ENCODE measurements at places on chromosomes 5 and 9.
A peak's percentile ranks its signal among the peaks of the same experiment; 100 is the strongest.

- no peak for DNase-seq
Measured at GRCh38 chr5:166117072-166118066, 2174.1 kb upstream of the WWC1 start.

- no peak for DNase-seq
Measured at GRCh38 chr5:36662291-36662851, 56.0 kb downstream of the SLC1A3 start.

DNA sequence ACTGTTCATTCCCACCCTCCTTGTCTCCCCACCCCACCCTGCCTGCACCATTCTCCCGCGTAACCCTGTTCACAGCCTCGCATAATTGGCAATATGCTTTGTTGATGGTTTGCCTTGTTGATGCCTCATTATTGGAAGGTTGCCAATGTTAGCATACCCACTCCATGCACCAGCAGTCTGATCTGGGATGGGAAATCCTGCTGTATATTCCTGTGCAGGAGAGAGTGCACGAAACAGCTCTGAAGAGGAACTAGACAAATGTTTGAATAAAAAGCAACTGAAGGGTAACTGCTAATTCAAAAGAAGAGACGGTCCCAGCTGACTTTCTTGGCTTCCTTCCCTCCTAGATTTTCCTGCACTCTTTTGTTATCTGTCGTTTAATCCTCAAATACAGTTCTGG is 271.7 kb upstream of the TLE4 start:
- no peak for DNase-seq

- DNase-seq: no peak
Measured at GRCh38 chr5:55855509-55855908, 4.4 kb downstream of the IL31RA start.

GRCh38 chr5:73447530-73448462 is 781 bp downstream of the FOXD1 start:
- peak; percentile 76 for DNase-seq

GRCh38 chr5:108911055-108911454 is 163.4 kb downstream of the FER start:
- DNase-seq: no peak

DNA sequence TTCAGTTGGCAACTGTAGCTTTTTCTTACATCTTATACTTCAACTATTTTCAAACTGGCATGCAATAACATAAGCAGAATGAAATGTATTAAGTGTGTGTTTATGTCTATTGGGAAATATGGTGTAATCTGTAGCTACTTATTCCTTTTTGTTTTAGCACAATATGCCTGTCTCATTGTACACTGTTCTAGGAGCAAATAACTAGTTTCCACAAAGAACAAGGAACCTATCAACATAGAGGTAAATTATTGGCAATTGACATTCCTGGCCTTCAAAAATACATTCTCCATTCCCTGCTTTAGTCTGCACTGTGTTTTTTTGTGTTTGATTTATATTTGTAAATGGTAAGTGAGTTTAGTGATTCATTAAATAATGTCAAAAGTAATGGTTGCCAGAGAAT is 75.7 kb downstream of the FBXL7 start:
- no peak for DNase-seq

DNA sequence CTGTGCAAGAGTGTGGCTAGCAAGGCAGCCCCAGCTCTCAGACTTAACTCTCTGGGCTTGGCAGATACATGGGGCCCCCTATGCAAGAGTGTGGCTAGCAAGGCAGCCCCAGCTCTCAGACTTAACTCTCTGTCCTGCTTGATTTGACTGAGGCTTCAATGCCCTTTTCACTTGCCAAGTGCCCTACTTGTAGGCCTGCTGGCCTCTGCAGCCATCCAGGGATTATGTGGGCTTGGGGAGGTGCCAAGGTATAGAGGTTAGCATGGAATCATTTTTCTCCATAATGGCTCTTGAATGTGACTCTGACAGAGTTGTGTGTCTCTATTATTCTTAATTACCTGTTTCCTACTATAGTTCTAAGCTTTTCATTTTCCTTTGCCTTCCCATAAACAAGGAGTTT is 115.5 kb upstream of the RUSC2 start:
- DNase-seq: no peak

GRCh38 chr9:78900500-78900899 is 603.6 kb downstream of the PSAT1 start:
- DNase-seq: peak; percentile 28

DNA sequence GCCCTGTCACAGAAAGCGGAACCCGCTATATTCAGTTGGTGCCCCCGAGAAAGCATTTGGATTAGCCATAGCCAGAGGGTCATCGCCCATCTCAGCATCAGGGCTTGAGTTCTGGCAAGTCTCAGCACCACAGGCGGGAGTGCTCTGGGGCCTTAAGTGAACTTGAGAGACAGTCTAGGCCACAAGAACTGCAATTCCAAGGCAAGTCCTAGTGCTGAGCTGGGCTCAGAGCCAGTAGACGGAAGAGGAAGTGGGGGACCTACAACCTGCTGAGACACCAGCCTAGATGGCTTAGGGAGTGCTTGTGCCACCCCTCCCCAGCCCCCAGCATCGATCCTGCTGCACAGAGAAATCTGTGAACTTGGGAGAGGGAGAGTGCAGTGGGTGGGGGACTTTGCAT is 594.9 kb downstream of the CCDC171 start:
- DNase-seq: no peak

DNA sequence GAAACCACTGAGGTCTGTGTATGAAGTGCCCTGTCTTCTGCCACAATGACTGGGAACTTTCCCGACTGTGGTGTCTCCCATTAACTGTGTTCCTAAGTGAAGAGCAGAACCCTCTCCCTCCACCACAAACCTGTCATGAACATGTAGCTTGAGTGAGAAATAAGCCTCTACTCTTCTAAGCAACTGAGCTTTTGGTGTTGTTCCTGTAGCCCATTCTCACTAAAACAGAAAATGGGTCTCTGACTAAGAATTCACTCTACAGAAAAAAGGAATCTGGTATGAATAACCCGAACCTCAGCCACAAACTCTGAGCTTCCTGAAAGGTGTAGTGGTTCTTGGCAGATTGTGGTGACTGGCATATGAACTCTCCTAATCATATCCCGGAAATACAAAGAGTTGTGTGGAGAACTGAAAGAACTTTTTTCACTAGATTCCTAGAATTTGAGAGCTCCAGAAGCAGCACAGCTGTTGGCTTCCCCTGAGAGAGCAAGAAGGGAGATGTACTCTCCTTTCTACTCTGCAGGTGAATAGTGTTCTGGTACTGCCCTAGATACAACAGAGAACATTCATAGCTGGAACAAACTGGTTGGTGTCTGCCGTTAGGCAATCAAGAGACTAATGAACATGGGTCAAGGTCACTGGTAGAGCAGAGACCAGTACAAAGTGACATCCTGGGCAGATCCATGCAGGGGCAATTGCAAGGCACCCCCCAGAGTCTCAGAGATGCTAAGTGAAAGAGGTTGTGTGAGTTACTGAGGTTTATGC is 283.8 kb downstream of the PDE4D start:
- no peak for DNase-seq

- DNase-seq: peak; percentile 85
Measured at GRCh38 chr5:79990598-79991507, at the start of gene MTX3. TSS of gene MTX3 (minus strand) at chr5:79991262. CDS start at chr5:79991238, 24 bp downstream.

DNA sequence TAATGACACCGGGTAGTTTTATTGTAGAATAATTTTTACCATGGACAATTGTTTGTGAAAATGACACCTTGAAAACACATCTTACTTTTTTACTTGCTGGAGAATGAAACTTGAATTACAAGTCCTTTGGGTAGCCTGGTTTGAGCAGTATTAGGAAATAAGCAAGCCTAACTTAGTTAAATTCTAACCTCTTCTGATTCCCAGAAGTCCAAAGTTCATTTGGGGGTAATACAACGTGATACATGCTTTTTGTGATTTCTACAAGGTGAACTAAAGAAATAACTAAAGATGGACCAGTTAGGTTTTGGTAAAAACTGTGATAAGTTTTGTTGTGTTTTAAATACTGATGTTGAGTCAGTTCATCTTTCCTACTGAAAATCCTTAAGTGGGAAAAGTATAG is 135.4 kb upstream of the DMRT1 start:
- no peak for DNase-seq

- DNase-seq: no peak
Measured at GRCh38 chr9:16901590-16901989, 31.1 kb upstream of the BNC2 start.

DNA sequence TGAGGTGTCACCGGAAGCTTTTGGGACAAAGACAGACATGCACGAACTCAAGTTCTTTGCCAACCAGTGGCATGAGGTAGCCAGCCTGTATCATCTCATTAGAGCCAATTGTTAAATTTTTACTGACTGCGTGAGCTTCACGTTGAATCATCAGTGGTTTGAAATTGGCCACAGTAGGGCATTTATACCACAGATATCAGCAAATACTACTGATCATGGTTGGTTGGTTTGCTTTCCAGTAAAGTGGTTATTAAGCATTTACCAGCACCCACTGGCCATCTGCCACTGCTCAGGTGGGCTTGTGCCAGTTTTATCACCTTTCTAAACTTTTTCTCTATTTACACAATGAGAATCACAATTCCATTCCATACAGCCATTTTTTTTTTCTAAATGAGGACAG is 28.4 kb upstream of the SHC3 start:
- no peak for DNase-seq

DNA sequence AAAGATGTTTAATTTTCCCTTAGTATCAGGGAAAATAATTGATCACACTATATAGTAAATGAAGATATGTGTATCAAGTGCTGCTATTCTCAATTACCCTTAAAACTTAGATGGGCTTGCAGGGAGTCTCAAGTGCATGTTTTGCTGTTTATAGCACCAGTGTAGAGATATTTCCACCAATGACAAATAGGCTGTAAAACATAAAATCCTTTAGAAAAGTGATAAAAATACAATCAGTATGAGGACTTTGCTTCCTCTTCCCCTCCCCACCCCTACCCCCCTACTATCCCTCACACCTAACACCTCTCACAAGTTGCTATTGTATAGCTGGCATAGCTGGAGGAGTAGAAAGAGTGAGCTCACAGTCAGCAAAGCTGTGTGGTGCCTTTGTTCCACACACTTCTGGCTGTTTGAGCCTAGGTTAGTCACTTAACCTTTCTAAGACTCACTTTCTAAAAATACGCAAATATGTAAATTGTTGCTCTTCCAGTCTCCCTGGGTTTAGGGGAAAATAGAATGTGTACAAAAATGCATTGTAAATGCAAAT is 93.1 kb downstream of the PDE4D start:
- DNase-seq: no peak

DNA sequence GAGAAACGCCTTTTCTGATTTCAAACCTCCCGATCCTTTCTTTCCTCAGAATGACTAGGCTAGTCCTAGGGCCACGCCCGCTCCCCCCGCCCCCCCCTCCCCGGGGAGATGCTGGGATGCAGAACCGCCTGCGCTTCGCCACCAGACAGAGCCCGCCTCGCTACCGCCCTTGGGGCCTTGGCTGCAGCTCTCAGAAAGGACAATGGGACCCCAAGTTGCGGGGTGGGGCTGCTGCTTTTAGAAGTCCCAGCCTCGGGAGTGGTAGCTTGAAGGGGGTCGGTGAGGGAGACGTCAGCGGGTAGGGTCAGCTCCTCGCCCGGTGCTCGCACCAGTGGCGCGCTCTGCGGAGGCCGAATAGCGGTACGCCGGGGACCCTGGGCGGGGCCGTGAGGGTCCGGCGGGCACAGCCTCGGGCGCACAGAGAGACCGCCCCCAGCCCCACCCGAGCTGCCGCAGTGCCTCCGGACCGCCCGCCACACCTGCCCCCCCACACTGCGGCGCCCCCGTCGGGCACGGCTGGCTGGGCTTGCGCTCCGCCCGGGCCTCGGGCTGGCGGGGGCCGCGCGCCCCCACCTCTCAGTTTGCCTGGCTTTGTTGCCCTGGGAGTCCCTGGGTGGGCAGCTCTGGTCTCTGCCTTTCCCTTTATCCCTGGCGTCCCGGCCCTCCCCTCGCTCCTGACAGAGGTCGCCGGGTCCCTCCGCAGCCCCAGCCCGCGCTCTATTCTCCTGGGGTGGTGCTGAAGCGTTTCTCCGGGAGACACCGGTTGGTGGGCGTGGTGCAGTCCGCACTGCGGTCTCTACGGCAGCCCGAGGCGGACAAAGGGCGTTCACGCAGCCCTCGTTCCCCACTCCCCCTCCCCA is 1.2 kb downstream of the MAP1B start:
- DNase-seq: peak; percentile 70

GRCh38 chr5:23260621-23261020 is 246.8 kb upstream of the PRDM9 start:
- no peak for DNase-seq

- no peak for DNase-seq
Measured at GRCh38 chr5:3105581-3105980, 354.1 kb upstream of the IRX2 start.

DNA sequence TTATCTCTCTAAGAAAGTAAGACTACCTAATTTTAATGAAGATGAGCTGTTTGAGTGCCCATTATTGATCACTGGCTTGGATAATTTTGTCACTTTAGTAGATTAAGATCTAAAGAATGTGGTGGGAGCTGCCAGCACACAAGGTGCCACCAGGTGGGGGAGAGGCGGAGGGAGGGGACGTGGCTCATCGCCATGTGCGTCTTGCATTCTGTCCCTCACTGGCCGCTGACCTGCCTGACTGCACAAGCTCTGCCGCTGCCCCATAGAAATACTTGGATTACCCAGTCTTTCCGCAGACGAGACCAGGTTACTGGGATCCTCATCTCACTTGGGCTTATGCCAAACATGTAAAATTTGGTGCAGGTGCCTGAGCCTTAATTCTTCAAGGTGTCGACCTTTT is 37.6 kb downstream of the RHOBTB3 start:
- no peak for DNase-seq

DNA sequence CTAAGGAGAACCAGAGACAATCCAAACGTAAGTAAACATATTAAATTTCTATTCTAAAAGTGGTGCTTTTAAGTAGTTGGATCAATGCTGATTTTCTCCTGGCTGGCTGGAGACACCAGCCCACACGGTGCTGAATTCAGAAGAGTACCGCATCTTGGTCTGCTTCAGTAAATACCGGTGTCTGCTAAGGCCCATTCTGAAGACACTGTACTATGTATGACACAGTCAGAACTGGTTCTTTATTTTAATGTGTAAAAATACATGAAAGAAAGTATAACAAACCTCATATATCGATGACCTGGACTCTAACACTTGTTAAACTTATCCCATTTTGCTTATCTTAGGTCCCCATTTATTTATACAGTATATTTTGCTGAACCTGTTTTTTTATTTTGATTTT is 32.8 kb downstream of the RAPGEF1 start:
- no peak for DNase-seq

- DNase-seq: peak; percentile 7
Measured at GRCh38 chr9:22446950-22447617, 460 bp downstream of the DMRTA1 start.

GRCh38 chr5:81802020-81802419 is 51.1 kb upstream of the SSBP2 start:
- DNase-seq: no peak

GRCh38 chr5:15806613-15807012 is 306.6 kb downstream of the FBXL7 start:
- no peak for DNase-seq
